ENCODE measurements at places on chromosomes 13 and 19. TPM values are rescaled to one million over a fixed set of nuclear protein-coding genes. Genes with fewer than 3 reads are reported as not detected.

- no peak overlapping the region for H3K27ac ChIP-seq
- DNase-seq: no peak
- no peaks in the 10 kb centered on the region for H3K36me3 ChIP-seq
- H3K4me1 ChIP-seq: peaks cover 21% of the 10 kb centered on the region
These were observed 4.7 kb downstream of the KCTD4 start for GRCh38 chr13:45196096-45196495.

DNA sequence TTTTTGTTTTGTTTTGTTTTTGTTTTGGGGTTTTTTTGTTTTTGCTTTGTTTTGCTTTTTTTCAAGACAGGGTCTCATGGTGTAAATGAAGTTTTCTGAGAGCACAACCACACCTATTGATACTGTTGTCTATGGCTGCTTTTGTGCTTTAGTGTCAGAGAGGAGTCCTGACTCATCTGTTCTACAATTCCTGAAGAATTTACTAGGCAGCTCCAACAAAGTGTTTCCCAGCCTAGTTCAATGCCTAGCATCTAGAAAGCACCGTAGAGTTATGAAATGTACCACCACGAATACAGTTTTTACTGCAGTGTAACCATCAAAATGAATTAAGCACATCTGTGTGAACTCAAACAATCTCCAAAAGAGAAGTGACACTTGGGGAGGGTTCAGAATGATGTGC is 21.2 kb downstream of the SAFB start:
- H3K4me1 ChIP-seq: no peaks in the 10 kb centered on the region
- H3K4me3 ChIP-seq: no peak overlapping the region
- no peak for DNase-seq
- H3K27ac ChIP-seq: no peak overlapping the region

DNA sequence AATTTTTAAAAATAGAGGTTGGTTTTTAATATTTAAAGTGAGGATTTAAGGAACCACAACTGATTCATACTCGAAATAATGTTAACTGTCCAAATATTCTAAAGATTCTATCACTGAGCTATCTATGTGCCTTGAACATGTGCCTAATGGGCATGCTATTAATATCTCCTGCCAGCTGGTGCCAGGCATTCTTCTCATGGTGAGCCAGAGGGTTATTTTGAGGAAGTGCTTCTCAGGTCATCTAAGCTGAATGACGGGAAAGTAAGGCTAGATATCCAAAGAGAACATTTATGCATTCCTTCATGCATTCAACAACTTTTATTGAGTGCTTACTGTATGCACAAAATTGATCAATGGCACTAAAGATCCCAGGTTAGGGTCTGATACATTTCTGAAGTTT is 138.2 kb downstream of the PIBF1 start:
- H3K36me3 ChIP-seq: no peaks in the 10 kb centered on the region
- H3K4me1 ChIP-seq: no peaks in the 10 kb centered on the region
- no peaks in the 10 kb centered on the region for H3K27me3 ChIP-seq
- no peak overlapping the region for H3K4me3 ChIP-seq

GRCh38 chr19:50477751-50478515 is 1.3 kb upstream of the GARIN5A start:
- H3K27ac ChIP-seq: no peak overlapping the region
- H3K4me1 ChIP-seq: peaks cover 10% of the 10 kb centered on the region
- DNase-seq: no peak
- H3K27me3 ChIP-seq: no peaks in the 10 kb centered on the region
- H3K4me3 ChIP-seq: no peak overlapping the region
- H3K36me3 ChIP-seq: peaks cover 3% of the 10 kb centered on the region

Gene CEACAM3
- not detected for total RNA-seq

Gene PTPRH
- 2.1 TPM for total RNA-seq

Gene DKKL1
- not detected for total RNA-seq

Gene CHAMP1
- 39.1 TPM for total RNA-seq

Measured in GM23338 (cell line).